ENCODE measurements at places on chromosomes 16 and 17. TPM values are rescaled to one million over a fixed set of nuclear protein-coding genes. Genes with fewer than 3 reads are reported as not detected.
A peak's percentile ranks its signal among the peaks of the same experiment; 100 is the strongest.

GSG1L gene
- not detected for total RNA-seq

DNA sequence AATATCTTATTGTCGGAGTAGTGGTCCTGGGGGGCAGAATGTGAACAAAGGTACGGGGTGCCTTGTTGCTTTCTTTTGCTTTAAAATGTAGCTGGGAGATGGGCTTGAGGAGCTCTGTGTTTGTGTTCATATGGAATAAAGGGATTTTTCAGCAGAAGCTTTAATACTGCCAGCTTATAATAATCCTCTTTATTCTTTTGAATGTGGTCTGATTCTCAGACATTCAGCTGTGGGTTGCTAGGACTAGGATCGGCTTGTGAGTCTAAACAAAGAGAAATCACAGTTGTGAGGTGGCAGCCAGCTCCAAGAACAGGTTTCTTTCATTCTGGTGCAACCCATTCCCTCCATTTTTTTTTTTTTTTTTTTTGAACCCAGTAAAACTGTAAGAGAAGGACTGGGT lies 7.2 kb downstream of the MRPL58 start:
- no peak for DNase-seq

GRCh38 chr16:80166082-80166481 lies 374.7 kb upstream of the DYNLRB2 start:
- no peak for DNase-seq

CCDC92B gene
- 0.32 TPM for total RNA-seq

DNA sequence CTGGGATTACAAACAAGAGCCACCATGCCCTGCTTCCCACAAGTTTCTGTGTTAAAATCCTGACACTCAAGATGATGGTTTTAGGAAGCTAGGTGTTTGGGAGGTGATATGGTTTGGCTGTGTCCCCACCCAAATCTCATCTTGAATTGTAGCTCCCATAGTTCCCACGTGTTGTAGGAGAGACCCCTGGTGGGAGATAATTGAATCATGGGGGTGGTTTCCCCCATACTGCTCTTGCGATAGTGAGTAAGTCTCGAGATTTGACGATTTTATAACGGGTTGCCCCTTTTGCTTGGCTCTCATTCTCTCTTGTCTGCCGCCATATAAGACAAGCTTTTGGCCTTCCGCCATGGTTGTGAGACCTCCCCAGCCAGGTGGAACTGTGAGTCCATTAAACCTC lies 17.2 kb upstream of the SMG1 start:
- DNase-seq: no peak

NPIPB8 gene
- not detected for total RNA-seq

GRCh38 chr16:22770866-22771265 lies 43.1 kb upstream of the HS3ST2 start:
- no peak for DNase-seq

KLHL10 gene
- not detected for total RNA-seq

GRCh38 chr16:78900044-78900811 lies 700.3 kb downstream of the MAF start:
- DNase-seq: no peak

GRCh38 chr16:47983999-47984580 lies 171.7 kb downstream of the ABCC12 start:
- DNase-seq: no peak

DNA sequence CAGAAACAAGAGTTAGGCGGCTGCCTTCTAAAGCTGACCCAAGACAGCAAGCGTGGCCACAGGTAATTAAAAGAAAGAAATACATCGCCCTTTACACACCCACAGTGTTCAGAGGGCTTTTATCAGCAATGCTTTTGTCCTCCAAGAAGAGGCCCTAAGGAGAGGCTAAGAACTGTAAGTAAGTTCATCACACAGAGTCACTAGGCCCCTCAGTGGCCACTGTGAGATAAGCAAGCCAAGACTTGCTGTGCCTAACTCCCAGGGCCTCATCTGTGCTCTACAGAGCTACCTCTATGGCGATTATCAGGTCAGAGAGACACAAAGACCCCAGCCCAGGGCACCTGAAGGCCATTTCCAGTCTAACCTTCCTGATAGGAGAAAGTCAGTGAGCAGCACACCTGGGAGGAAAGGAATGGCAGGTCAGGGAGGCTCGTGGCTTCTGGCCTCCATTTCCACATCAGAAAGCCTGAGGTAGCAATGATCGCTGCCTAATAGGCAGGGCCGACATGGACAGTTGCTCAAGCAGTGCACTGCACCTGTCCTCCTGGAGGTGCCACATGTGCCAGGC lies 545.2 kb upstream of the CDH11 start:
- no peak for DNase-seq

DNA sequence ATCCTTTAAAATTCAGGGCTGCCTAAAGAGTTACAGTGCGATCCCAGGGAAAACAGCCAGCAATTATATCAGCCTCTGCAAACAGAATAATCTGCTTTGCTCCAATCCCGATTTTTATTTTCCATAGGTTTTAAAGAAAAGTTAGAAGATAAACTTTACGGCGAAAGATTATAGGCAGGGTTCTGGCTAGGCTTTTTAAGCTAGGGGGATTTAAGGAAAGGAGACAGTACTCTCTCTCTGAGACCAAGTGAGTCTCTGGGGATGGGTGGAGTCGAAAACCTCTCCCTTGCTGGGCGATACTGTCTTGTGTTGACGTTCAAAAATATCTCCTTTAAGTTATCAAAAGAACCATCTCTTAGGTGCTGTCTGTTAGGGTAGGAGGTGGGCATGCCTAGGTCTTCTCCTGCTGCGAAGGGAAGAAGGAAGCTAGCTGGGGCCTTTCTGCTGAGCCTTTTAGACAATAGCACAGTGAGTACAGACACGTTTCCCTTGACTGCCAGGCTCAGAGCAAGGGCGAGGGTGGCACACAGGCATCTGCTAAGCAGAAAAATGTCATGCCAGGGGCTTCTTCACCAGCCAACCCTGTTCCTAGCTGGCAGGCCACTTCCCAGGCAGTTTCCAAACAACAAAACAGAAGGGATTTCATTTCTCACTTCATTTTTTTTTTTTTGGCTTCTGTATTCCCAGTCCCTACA lies 167.9 kb upstream of the MAF start:
- DNase-seq: no peak

- DNase-seq: peak; percentile 25
These were observed 685 bp upstream of the MPG start for GRCh38 chr16:77273-77806.

DNA sequence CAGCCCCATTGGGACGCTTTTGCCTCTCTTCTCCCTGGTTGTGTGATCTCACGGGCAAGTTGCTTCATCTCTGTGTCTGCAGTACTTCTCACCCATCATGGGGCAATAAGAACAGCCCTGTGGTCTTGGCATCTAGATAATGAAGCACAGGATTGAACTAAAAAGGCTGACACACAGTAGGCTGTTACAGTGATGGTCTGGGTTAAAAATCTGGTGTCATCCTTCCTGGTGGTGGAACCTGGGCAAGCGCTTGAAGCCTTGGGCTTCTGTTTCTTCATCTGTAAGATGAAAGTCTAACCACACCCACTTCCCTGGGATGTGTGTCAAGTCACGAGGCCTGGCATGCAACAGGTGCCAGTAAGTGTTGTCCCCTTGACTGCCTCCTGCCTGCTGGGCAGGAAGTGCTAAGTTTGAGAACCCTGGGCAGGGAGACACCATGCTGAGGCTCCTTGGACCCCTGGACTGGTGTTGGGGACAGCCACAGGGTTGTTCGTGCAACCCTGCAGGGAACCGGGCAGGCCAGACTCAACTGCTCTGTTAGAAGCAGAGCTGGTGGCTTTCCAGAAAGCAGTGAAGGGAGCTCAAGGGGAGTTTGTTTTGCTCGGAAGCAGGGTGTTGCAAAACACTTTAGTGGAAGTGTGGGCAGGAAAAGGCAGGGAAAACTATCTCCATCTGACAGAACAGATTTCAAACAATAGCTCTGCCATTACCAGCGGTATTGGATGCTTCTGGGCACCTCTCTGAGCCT lies 5.9 kb upstream of the MAP2K3 start:
- DNase-seq: peak; percentile 69

WFIKKN1 gene
- 0.67 TPM for total RNA-seq

DNA sequence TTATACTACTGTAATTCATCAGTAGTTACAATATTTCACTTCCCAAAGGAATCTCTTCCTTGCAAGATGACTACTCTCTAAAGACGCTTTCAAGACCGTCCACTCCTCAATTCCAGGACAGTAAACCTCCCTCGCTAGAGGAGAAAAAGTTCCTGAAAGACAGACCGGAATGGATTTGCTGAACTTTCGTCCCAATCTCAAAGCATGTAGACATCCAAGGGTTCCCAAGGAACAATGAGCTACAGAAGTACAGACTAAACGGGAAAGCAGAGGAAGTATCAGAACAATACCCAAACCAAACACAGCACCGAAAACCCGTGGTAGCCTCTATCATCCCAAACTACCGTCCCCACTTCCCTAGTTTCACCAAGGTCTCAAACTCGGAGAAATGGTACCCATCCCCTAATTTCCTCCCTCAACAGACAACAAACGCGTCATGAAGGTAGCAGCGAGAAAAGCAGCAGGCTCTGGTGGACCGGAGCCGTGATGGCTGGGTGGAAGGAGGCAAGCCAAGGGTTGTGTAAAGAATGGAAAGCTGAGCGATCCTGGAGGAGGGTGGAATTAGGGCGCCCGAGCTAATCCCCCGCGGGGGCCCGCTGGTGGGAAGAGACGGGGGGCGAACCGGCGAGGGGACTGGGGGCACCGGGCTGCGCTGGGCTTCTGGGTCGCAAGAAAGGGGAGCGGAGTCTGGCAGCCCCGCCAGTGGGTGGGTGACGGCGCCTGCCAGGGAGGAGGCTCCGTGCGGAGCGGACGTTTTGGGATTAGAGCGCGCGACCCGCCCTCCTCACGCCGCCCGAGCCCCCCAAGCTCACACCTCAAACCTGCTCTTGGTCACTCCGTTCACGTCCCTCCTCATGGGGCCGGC lies 647 bp downstream of the FBXL20 start:
- no peak for DNase-seq

- no peak for DNase-seq
These were observed 74.2 kb downstream of the CPPED1 start for GRCh38 chr16:12729448-12729847.

RTN4RL1 gene
- 0.47 TPM for total RNA-seq

DNA sequence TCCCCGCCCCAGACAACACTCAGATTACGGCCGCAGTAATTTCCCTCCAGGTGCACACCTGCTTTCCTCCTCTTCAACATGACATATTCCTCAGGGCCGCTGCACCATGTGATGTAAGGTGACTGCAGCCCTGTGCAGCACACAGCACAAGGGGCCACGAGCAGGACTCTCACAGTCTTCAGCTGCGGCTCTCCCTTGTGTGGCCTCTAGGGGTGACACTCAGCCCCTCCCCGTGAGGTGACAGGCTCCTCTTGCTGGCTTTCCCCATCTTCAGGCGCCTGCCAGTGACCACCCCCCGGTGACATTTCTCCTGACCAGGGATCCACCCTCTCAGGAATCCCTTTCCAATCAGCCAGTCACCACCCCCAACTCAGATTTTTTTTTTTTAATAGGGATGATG lies 31.3 kb upstream of the ABCC3 start:
- no peak for DNase-seq

- no peak for DNase-seq
These were observed 1.3 kb downstream of the PSMD12 start for GRCh38 chr17:67364847-67365737.

- no peak for DNase-seq
These were observed 36.4 kb downstream of the AKAP1 start for GRCh38 chr17:57121308-57122042.

TBC1D3E gene
- total RNA-seq: not detected

DNA sequence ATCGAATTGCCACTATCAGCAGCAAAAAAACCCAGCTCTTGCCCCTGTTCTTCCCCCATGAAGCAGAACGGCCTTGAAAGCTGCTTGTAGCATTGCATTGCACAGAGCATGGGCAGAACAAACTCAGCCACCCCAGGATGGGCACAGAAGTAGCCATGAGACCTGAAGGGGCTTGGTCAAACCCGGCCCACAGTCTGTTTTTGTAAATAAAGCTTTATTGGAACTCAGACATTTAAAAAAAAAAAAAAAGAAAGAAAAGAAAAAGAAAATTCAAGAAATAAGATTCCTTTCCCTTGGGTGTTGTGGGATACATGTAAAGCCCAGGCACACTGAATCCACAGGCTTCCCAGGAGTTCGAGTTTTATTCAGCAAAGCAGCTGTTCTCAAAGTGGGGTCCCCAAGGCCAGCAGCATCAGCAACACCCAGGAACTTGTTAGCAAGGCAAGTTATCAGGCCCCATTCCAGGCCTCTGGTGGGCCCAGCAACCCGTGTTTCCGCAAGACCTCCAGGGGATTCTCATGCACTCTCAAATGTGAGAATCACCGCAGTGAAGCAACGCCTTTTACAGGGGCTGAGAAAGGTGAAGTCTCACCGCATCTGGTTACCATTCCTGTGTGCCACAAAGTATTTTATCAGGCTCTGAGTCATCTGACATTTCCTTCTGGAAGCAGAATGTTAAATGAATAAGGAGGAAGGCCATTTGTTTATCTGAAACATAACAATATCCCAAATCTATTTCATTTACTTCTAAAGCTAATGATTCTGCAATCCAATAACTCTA lies 108.2 kb downstream of the SLC39A11 start:
- DNase-seq: no peak

- DNase-seq: no peak
These were observed 90.1 kb downstream of the DNAH17 start for GRCh38 chr17:78486946-78487680.

GPR142 gene
- total RNA-seq: not detected

DNA sequence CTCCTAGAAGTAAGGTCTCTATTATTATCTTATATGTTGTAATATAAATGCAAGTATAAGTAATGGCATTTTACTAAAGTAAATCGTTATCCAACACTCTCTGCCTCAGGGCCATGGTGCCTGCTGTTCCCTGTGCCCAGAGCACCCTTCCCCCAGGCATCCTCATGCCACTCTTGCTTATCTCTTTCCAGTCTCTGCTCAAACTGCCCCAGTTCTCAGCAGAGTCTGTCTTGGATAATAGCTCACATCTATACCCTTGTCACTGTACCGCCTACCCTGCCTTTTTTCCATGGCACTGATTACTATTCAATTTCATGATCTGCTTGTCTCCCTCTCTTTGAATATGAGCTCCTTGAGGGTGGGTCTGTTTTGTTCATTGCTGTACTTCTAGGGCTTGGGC lies 31.7 kb downstream of the CDH1 start:
- DNase-seq: no peak

DNA sequence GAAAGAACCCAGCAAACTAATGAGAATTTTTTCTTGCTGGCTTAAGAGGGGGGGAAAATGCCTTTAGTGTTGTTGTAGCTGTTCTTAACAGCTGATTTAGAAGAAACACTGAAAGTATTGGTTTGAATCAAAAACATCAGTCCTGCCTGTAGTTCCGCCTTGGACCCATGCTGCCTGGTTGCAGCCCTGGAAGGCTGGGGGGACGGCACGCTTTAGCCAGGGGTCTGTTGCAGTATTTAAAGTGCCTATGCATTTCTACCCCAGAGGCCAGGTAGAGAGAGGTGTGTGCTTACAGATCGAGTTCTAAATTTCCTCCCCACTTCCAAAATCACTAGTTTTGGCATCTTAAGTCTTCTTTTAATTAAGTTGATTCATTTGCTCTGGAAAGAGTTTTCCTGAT lies 201.9 kb downstream of the CCDC182 start:
- DNase-seq: no peak

DBF4B gene
- 8.4 TPM for total RNA-seq

ZC3H7A gene
- 92.1 TPM for total RNA-seq

KRT33B gene
- total RNA-seq: not detected

GRCh38 chr16:49528060-49528865 lies 154.7 kb downstream of the C16orf78 start:
- DNase-seq: no peak

Data from CD4-positive, alpha-beta memory T cell (primary cell).